SK-N-SH (cell line): ENCODE measurements at places on chromosomes 5 and 9.

DNA sequence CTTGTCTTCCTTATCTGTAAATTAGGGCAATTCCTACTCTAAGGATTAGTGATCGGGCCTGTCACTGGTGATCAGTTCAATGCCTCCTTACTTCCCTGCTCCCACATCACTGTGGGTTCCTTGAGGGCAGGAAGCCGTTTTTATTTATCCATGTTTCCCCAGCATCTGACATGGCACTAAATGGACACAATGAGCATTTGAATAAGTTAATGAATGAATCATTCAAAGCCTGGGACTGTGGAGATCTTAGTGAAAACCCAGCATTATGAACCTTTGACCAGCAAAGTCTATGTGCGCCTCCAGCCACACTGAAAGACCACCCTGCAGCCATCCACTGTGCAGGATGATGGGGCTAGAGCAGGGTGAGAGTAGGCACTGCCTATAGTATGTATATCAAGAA, 11.6 kb downstream of the COL15A1 start:
- no peak for DNase-seq

DNA sequence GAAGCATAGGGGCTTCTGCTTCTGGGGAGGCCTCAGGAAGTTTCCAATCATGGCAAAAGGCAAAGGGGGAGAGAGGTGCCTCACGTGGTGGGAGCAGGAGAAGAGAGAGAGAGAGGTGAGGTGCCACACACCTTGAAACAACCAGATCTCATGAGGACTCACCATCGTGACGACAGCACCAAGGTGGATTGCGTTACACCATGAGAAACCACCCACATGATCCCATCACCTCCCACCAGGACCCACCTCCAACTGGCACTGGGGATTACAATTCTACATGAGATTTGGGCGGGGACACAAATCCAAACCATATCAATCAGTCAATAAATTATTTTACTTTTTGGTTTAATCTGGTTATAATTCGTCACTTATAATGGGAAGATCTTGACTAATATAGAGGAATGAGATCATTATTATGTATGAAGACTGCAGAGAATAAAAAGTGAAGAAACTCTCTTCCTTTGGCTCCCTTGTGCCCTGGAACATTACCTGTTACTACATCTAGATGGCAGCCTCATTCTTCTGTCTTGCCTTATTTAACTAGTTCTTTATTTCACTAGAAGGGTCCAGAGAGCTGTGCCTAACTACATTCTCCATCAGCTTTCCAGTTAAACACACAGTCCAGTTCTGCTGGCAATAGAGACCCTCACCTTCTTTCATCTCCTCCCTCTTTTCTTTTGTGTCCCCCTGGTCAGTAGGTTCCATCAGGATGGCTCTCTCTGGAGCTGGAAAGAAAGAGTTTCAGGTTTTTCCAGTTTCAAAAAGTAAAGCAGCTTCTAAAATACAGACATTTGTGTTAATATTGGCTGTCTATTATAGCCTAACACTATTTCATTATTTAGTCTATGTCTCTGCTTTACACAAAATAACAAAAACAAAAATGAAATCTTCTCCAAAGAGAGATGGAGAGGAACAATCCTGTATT, 21.7 kb upstream of the SPINK7 start:
- peak; percentile 16 for DNase-seq

DNA sequence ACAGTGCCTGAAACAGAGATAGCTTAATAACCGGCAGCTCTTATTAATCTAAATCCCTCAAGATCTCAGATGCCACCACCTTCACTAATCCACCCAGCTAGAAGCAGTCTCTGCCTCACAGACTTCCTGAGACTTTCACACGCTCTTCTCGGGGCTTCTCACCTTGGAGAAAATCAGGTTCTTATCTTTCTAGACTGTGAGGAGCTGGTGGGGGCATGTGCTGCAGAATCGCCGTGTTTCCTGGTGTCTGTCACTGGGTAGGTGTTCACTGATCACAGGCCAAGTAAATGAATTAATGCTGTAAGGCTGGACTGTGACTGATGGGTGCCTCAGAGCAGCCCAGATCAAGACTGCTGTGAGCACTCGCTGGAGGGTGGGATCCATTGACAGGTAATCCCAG, 101.7 kb downstream of the PSD2 start:
- DNase-seq = no peak

DNA sequence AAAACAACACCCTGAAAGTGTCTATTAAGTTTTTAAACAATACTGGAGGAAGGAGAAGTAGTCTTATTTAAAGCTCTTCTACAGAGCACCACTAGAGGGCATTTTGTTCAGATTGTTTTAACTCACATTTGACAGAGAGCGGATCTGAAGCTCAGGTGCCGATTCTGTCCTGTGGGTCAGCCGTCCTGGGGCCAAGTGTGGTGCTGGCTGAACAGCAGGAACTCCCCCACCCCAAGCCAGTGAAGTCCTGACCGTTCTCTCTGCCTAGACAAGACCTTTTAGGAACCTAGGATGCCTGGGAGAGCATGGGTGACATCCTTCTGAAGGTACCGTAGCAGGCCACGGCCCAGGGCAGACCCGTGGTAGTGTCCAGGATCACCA, 3.9 kb downstream of the EXOC3 start:
- DNase-seq = peak; percentile 58

- DNase-seq = no peak
These were observed 228.2 kb upstream of the GRIN3A start for GRCh38 chr9:101966691-101967090.

DNA sequence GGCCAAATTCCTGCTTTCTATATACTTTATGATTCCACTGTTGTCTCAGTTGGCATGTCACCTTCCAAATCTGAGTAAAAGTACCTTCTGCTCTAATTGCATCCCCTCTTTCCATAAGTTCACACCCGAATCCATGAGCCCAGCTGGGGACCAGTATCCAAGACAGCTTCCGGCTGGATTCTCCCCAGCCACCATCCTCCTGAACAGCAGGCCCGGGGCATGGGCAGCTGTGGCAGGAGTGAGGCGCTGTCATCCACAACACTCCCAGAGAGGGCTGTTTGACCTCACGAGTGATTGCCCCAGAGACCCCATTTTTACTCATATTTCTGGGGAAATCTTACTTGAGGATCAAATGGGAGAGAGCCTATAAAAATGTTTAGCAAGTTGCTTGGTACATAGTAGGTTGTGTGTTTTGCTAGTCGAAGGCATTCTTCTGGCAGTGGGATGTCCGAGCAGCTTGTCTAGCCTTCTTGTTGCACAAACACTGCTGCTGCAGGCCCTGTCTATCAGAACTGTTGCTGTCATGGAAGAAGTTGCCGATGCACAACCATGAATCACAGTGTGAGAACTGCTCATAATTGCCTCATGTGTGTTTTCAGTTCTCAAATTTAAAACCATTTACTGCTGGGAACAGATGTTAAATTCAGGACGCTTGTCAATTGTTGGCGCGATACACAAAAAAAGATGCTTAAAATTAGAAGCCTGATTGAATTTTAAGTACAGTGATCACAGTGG, 93.8 kb downstream of the HSPA4 start:
- no peak for DNase-seq
